Ammon's horn (tissue), 1 donor: ENCODE measurements at places on chromosomes 7 and 10.
A peak's percentile ranks its signal among the peaks of the same experiment; 100 is the strongest.

- DNase-seq = no peak
These were observed 6.1 kb downstream of the CCAR1 start for GRCh38 chr10:68727146-68727545.

DNA sequence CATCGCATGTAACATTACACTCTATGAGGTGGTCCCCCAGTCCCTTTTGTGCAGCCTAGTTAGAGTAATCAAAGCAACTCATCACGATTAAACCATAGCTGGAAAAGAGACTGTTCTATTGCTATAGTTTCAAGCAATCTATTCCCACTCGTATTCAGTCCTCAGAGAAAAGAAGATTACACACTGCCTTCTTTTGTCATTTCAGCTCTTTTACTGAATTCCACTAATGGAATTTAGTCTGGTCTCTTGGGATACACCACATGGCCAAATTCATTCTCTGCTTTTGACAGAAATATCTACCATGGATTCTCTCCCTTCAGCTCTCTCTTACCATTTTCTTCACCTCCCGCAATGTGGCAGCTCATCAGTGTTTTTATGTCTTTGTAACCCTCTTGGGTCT lies 108.9 kb upstream of the HDAC9 start:
- DNase-seq = no peak

GRCh38 chr7:44064791-44065430 lies 456 bp downstream of the PGAM2 start:
- DNase-seq = no peak

DNA sequence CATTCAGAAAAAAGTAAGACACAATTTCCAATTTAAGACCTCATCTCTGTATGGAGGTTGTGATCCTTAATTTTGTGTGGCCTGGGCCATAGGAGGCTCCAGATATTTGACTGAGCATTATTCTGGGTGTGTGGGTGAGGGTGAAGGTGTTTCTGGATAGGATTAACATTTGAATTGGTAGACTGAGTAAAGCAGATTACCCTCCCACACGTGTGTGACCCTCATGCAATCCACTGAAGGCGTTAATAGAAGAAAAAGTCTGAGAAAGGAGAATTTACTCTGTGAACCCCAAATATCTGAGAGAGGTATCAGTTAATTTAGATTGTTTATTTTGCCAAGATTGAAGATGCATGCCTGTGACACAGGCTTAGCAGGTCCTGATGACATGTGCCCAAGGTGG lies 328.0 kb upstream of the POT1 start:
- no peak for DNase-seq

GRCh38 chr10:88062798-88063472 lies 199.5 kb downstream of the PTEN start:
- DNase-seq = no peak

DNA sequence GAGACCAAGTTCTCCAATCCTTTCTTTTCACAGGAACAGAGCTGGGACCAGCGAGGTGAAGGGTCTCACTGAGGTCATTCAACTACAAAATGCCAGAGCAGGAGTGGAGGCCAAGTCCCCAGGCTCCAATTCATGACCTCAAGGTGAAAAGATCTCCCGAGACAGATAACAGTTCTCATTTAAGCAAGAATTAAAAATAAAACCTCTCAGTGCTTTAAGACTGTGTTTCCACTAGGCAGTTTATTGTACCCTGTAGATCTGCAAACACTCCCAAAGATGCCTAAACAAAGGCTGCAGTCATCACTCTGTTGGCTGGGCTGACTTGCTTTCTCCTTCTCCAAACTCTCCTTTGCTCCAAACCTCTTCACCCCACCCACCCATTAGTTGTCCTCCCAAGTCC lies 74.8 kb upstream of the CXCL12 start:
- DNase-seq = no peak

GRCh38 chr10:102230861-102231356 lies 4.8 kb downstream of the ELOVL3 start:
- no peak for DNase-seq

DNA sequence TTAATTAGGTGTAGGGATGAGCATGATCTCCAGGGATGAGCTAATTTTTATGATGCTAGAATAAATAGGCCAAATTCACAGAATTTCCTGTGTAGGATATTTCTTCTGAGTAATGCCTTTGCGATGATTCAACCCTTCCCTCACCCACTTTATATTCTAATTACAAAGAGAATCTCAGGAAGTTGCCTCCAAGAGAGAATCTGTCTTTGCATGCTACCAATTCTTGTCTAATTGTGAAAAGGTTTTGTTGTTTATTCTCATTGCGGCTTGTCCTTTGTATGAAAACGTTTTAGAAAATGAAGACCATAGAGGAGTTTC lies 6.3 kb downstream of the C7orf57 start:
- no peak for DNase-seq

GRCh38 chr7:33632840-33633525 lies 272.4 kb upstream of the BMPER start:
- DNase-seq = no peak

DNA sequence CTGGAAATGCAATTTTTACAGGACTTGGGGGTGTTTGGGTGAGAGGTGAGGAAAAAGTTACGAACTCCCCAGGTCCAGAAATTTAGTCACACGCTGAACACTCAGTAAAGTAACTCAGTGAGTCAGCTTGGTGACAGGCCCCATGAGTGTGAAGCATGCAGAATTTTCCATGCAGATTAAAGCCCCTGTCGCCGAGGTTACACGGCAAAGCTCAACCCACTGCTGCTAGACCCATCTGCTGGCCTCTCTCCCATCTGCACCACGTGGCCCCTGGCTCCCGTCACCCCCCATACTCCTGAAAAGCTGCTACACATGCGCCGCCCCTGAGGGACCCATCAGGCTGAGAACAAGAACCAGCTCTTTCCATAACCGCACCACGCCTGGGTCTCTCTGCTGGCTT lies 7.0 kb upstream of the MMP21 start:
- DNase-seq = peak; percentile 30

- no peak for DNase-seq
These were observed 14.6 kb downstream of the ASB15 start for GRCh38 chr7:123616223-123616622.

DNA sequence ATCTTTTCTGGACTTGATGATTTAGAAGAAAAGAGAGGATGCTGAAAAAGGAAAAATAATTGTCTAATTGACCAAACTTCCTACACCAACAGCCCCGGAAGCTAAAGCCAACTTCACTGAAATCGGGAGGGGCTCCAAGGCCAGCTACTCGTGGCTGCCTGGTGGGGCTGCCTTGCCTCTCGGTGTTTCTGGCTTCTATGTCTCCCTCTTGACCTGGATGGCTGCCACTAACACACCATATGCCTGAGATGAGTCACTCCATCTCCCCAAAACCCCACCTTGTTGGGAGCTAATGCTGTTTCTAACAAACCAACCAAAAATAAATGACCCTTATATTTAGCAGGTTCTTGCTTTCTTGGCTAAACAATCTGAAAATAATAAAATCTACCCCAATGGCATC lies 87.6 kb upstream of the AFAP1L2 start:
- peak; percentile 14 for DNase-seq

DNA sequence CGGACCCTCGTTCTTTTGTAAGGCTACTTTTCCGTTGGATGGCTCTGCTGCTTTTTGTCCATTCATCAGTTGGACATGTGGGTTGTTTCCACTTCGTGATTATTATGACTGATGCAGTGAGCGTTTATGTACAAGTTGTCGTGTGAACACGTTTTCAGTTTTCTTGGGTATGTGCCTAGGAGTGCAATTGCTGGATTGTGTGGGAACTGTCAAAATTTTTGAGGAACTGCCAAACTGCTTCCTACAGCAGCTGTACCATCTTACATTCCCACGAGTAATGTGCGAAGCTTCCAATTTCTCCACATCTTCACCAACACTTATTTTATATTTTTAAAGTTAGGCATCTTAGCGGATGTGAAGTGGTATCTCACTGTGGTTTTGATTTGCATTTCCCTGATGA lies 10.4 kb downstream of the FKBP6 start:
- DNase-seq = no peak

GRCh38 chr7:87810726-87811125 lies 65.4 kb downstream of the SLC25A40 start:
- DNase-seq = no peak

- no peak for DNase-seq
These were observed 142.4 kb downstream of the CUBN start for GRCh38 chr10:16987206-16987621.

GRCh38 chr10:71782221-71782916 lies 9.0 kb upstream of the VSIR start:
- no peak for DNase-seq

DNA sequence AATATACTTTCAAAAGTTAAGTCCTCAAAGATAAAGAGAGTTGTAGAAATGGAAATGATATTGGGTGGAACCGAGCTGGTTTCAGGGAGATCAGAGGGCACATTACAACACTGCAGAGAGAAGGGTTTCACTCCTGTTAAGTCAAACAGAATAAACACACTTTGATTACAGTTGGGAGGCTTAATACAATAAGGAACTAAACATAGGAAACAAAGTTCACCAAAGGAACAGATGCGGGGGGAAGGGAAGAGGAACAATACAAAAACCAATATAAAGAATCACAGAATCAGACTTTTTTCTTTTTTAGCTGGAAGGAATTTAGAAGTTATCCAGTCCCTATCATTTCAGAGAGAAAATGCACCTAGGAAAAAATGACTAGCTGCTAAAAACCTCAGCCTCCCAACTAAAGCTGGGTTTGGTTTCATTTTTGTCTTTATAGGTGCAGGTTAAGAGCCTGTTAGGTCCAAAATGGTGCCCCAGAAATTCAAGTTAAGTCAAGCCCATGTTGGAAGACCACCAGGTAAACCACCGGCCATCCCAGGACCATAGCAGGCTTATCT lies 81.9 kb downstream of the DNMBP start:
- no peak for DNase-seq

- no peak for DNase-seq
These were observed 140.1 kb downstream of the PLXNA4 start for GRCh38 chr7:132436121-132436520.

DNA sequence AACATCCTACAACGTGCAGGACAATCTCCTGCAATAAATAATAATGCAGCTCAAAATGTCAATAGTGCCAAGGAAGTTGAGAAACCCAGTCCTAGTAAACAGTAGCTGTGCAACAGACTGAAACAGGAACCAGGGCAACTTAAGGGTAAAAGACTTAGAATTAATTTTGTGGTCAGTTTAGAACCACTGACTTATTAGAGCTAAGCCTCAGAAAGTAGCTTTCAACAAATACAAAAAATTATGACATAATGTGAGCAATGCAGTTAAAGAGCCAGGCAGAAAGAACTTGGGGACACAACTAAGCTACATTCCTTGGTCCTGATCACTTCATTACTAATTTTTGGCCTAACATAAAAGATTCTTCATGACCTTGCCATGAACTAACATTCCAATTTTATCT lies 195.4 kb downstream of the MACC1 start:
- no peak for DNase-seq

DNA sequence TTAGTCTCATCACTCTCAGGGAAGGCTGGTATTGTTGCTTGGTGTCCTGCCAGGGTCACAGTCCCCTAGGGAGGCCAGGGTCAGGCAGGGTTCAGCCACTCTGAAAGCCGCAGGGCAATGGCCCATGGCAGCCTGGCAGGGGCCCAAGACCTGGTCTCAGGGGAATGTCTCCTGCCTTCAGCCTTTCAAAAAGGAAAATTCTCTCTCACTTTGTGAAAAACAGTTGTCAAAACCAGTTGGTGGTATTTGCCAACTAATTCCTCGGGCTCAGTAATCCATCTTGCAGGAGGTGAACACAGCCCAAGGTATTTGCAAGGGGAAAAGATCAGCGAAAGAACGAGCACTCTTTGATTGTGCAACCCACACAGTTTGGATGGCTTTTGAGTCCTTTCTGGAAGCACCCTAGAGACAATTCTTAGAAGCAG lies 101.5 kb downstream of the JCAD start:
- no peak for DNase-seq

- DNase-seq = no peak
These were observed 51.3 kb upstream of the TCF7L2 start for GRCh38 chr10:112898540-112899390.

DNA sequence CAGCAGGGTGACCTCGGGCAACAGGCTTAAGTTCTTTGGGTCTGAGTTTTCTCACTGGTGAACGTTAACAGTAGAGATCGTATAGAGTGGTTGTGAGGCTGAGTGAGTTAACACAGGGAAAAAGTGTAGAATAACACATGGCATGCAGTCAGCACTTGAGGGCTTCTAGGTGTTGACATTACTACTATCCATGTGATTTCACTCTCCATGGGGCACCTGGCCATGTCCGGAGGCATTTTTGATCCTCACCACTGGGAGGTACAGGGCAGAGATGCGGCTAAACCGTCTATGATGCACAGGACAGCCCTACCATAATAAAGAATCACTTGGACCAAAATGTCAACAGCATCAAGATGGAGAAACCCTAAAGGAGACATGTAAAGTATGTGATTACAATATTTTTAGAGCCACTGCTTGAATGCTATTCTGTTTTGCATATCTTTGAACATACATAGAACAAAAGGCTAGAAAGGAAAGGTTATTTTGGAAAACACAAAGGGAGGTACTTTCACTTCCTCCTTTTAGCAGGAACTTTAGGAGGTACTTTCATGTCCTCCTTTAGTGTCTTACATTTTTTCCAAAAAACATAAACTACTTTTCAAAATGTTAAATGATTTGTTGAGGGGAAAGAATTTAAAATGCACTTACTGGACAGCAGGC lies 44.3 kb downstream of the NOD1 start:
- no peak for DNase-seq

- DNase-seq = peak; percentile 18
These were observed 6.0 kb downstream of the GPR158 start for GRCh38 chr10:25180801-25181200.

GRCh38 chr7:101399759-101400158 lies 37.1 kb downstream of the COL26A1 start:
- DNase-seq = peak; percentile 28

- no peak for DNase-seq
These were observed 3.4 kb downstream of the CLDN3 start for GRCh38 chr7:73766556-73767229.

GRCh38 chr10:3238115-3238871 lies 65.7 kb upstream of the PITRM1 start:
- no peak for DNase-seq

DNA sequence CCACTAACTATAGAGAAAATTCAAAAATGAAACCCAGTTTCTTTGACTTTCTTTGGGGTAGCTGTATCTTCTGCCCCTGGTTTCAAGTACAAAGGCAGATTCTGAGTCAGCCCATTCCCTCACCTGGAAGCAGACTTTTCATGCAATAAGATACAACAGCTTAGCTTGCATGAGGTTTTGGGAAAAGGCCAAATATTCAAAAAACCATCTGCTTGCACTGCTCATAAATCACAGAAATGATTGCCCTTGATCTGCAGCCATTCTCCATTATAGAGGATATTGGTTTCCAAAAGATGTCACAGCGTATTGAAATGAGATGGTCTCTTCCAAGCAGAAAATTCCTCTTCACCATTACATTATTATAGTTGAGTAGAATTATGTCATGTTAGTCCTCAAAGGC lies 354.0 kb downstream of the PHF14 start:
- no peak for DNase-seq

GRCh38 chr7:73387908-73388414 lies 45.6 kb upstream of the FZD9 start:
- no peak for DNase-seq

DNA sequence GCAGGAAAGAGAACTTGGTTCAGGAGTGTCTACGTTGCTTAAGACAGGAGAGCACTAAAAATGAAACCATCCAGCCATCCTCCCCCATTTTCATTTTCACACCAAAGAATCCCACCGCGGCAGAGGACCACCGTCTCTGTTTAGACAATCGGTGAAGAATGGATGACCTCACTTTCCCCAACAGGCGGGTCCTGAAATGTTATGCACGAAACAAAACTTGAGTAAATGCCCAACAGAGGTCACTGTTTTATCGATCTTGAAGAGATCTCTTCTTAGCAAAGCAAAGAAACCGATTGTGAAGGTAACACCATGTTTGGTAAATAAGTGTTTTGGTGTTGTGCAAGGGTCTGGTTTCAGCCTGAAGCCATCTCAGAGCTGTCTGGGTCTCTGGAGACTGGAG lies 1.4 kb upstream of the IL6 start:
- no peak for DNase-seq
